ENCODE measurements at places on chromosomes 16 and 17.

DNA sequence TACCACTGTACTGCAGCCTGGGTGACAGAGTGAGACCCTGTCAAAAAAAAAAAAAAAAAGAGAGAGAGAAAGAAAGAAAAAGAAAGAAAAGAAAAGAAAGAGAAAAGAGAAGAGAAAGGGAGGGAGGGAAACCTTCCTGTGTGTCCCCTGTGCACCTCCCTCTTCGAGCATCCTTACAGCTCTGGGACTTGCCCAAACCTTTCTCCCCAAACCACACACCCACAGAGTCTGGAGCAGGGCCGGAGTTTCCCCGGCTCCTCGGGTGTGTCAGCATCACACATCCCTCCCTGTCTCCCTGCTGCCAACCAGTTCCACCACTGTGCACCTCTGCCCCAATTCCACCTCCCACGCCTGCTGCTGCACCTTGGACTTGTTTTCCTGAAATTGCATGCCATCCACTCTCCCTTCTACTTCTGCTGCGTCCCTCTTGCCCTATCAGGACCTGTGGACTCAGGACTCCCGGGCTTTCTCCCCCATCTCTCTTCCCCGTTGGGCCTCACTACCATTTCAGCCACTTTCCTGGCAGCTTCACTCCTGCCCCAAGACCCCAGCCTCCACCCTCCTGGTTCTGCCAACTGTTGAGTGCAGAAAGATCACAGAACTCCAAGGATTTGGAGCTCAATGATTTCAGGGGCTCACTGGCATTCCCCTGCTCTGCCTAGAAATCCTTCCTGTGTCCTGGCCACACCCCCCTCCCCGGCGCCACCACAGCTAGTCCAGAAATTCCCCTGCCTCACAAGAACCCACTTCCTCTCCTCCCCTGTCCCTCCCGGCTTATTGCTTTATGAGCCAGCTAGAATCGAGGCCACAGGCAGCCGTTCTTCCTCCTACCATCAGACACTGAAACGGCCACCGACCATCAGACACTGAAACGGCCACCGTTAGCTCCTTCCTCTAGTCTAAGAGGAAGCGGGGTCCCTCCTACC is 3.7 kb upstream of the CDK3 start:
- no peak for DNase-seq

DNA sequence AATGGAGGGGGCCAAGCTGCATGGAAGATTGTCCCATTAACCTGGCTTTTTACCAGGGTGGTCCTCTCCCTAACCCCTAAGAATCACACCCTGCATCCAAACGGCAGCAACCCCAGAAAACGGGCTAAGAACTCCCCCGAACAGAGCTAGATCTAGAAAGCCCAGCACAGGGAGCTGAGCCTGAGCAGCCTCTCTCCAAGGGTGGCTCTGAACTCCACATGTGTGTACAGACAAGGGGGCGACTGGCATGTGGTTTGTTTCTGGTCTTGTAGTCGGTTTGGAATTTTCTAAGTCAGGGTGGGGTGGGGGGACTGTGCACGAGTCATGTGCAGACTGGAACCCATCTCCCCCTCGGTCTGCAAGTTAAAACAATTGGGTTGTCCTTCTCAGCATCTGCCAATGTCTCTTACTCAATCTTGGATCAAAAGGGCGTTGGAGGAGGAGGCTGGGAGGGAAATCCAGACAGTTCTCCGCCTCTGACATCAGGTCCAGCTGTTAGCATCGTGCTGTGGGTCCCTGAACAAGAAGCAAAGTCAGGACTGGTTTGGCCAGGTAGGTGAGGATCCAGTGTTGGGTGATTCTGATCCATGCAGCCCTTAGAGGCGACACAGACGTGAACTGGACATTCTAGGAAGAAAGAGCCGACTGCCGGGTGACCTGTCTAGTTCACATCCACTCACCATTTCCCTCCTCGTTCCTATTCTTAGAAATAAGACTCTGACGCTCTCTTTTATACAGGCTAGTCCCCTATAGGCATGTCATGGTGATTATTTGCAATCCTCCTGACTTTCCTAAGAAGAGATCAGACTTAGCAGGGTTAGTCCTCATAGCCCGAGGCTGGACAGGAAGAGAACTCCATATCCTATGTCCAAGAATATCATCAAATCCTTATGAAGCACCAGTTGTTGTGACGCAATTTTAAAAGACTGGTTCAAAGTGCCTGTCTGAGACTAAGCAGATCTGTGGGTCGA is 381.8 kb downstream of the SOX9 start:
- DNase-seq, result no peak

GRCh38 chr17:77450742-77451244 is 310.0 kb downstream of the SEC14L1 start:
- no peak for DNase-seq

DNA sequence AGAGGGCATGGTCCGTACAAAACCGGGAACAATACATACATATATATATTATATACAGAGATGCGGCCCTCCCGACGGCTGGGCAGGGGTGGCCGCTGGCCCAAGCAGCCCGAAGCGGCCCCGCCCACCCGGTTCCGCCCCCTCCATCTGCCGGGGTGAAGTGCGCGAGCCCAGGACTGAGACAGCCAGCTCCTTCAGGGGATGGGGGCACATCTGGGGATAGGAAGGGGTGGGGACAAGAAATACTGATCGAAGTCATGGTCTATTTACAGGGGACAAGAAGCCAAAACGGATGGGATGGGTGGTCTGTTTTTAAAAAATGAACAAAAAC is 3.8 kb upstream of the SAMD14 start:
- no peak for DNase-seq

- no peak for DNase-seq
Observed at GRCh38 chr17:48219617-48220016, 112.1 kb downstream of the SNX11 start.

DNA sequence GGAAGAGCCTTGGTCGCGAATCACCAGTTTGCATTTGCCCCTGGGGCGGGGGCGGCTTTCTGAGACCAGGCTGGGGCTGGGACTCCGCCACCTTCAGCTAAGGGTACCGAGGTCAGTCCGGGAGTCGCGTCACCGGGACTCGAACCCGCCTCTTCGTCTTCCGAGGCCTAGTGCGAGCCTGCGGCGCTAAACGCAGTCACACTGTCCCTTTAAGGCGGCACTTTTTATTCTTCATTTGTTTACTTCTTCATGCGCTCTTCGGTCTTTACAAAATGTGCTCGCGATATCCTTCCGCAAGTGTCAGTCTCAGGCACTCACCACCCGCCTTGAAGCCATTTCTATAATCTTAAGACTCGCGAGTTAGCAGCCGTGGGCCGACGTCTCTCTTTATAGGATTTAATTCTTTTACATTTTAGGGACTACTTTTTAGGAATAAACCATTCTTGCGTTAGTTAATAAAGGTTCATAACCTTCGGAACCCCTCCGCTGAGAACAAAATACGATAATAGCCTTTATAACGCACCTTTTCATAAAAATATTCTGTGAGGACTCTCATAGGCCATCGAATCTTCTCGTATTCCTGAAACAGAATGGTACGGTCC is 593 bp upstream of the HEXIM1 start:
- DNase-seq, result peak; percentile 81

DNA sequence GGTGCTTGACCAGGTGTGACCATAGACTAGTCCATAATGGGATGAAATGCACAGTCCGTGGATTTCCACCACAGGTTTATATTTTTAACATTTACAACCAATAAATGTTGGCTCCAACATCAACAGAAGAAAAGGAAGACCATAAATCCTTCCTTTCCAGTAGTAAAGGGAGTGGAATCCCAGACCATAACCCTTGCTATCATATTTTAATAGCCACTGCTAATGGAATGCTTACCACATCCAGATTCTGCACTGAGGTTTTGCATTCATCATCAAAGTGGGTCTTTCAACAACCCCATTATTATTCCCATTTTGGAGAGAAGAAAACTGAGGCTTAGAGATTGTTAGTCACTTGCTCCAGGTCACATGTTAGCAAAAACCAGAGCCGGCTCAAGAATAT is 106.7 kb downstream of the FOXL1 start:
- no peak for DNase-seq

GRCh38 chr17:14337596-14338079 is 36.8 kb downstream of the HS3ST3B1 start:
- no peak for DNase-seq

- no peak for DNase-seq
Observed at GRCh38 chr17:82560802-82561428, 41.4 kb downstream of the FOXK2 start.

DNA sequence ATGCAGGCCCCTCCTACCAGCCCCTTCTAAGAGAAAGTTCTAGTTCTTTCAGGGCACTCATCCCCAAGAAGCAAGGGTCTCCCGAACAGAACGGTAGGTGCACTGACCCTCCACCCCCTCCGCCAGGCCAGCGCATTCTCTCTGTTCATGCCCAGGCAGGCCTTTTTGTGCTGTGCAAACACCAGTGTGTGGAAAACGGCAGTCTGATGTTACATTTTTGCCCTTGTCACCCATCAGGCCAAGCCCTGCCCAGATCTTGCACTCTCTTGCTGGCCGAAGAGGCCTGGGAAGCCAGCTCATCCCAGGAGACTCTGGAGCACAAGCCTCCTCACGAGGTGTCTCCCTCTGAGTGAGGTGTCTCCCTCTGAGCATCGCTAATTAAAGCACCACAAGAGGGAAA is 16.1 kb upstream of the MTSS2 start:
- DNase-seq, result peak; percentile 74

DNA sequence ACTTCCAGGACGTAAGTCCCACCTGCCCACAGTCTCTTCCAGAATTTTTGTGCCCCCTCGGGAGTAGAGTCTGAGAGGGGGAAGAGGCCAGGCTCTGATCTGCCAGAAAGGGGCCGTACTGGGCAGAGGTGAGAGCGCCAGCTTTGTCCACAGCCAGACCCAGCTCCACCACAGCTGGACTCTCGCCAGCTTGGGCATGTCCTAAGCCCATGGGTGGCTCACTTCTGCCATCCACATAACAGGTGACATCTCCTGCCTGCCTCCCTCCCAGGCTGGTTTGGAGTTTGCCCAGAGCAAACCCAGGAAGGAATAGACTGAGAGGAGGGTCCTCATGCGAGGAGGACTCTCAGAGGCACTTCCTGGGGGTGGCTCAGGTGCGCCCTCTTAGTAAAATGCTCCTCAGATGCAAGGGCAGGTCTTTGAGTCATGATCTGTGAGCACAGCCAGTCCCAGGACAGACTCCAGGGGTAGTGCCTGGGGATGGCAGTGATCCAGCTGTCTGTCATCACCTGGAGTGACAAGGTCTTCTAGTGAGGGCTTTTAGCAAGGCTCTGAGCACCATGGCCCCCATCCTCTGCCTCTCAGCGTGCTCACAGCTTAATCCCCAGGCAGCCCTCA is 89.2 kb downstream of the AMFR start:
- DNase-seq, result no peak

DNA sequence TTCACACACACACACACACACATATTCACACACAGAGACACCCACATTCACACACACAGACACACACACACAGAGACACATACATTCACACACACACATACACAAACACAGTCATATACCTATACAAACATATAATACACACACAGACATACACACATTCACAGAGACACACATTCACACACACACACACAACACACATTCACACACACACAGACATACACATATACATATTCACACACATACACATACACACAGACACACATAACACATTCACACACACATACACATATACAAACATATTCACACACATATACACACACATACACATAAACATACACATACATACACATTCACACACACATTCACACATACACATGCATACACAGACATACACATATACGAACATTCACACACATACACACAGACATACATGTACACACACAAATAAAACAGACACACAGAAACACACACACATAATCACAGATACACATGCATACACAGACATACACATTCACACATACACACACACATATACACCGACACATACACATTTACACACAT is 7.9 kb downstream of the PRCD start:
- DNase-seq, result no peak

DNA sequence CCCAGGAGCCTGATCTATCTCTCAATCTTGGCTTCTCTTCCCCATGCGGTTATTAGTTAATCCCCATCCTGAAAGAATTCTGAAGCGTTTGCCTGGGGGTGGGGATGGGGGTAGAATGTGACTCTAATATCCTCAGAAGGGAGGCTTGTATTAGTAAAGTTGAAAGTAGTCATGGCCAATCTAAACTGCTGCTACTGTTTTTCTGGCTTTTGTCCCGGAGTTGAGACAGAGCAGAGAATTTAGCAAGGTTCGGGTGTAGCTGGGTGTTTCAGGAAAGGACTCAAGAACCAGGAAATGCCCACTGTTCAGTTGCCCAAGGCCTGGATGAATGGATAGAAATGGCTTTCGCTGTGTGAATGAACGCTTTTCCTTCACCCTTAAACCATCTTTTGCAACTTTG is 17.6 kb upstream of the ITGAM start:
- DNase-seq, result no peak

- no peak for DNase-seq
Observed at GRCh38 chr17:37026531-37026869, 77.7 kb downstream of the AATF start.

GRCh38 chr17:33864758-33865229 is 390.3 kb upstream of the CCL2 start:
- DNase-seq, result no peak

- peak; percentile 55 for DNase-seq
Observed at GRCh38 chr16:20611350-20611902, 35.3 kb upstream of the ACSM2B start.

DNA sequence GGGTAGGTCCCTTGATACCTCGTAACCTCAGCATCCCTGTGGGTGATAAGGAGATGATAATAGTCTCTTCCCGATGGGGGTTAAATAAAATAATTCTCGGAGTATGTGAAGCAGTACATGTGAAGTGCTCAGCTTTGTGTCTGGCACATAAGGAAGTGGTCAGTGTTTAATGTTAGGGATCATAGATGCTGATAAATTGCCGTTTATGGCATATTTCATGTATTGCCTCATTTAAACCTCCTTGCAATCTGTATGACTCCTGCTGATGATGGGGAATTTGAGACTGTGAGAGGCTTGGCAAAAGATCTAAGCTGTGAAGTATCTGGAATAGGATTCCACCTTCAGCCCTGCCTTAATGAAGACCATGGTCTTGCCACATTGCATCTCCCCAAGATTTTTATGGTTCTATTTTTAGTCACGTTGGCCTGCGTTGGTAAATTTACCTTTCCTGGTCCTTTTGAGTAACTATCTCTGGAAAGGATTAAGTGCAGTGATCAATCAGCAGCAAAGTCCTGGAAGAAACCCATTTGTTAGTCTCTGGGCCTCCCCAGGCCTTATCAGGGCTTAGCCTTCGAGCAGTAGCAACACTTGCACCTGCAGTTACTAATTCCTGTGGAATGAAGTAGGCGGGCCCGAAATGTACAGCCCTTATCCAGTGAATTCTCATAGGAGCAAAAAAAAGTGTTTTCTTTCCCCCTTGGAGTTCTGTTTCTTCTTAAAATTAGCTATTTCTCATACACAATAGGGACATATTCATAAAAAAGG is 144.9 kb downstream of the WWOX start:
- no peak for DNase-seq

- no peak for DNase-seq
Observed at GRCh38 chr17:82394278-82394677, 22.7 kb downstream of the UTS2R start.

GRCh38 chr17:14301279-14302090 is 604 bp downstream of the HS3ST3B1 start:
- DNase-seq, result peak; percentile 66

DNA sequence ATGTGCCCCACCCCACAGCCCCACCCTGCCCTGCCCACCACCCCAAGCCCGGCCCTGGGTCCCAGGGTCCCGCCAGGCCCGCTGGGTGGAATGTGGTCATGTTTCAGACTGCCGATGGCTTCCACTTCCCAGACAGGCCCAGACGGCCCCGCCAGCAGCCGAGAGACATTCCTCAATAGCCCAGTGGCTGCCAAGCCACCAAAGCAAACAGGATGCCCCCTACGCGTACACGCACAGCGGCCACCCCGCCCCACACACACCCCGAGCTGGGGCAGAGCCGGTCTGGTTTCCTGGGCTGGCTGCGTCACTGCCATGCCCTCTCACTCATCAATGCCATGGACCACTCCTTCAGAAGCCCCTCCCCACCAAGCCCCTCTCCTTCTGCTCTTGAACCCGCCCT is 1.2 kb upstream of the KRT17 start:
- DNase-seq, result no peak

All from SHP77 treated with DMSO at 0.1 percent for 48 hours (cell line).